CD14-positive monocyte (primary cell): ENCODE measurements at places on chromosomes 13 and 19. TPM values are rescaled to one million over a fixed set of nuclear protein-coding genes. Genes with fewer than 3 reads are reported as not detected.

PSG2 gene
- polyA plus RNA-seq, result not detected

- no peaks in the 10 kb centered on the region for H3K36me3 ChIP-seq
- no peak for DNase-seq
- peaks cover 16% of the 10 kb centered on the region for H3K4me1 ChIP-seq
Measured at GRCh38 chr19:58498316-58499020, 13.3 kb downstream of the SLC27A5 start.

- H3K4me1 ChIP-seq, result peaks cover 19% of the 10 kb centered on the region
- no peak overlapping the region for H3K27ac ChIP-seq
- H3K36me3 ChIP-seq, result no peaks in the 10 kb centered on the region
- no peak for DNase-seq
- no peaks in the 10 kb centered on the region for H3K27me3 ChIP-seq
- H3K4me3 ChIP-seq, result no peak overlapping the region
Measured at GRCh38 chr19:46205183-46205984, 24.2 kb upstream of the IGFL1 start.

SERPINE3 gene
- polyA plus RNA-seq, result not detected

ZSWIM9 gene
- 0.97 TPM for polyA plus RNA-seq

ZNF829 gene
- 0.05 TPM for polyA plus RNA-seq

BEST2 gene
- not detected for polyA plus RNA-seq

DNA sequence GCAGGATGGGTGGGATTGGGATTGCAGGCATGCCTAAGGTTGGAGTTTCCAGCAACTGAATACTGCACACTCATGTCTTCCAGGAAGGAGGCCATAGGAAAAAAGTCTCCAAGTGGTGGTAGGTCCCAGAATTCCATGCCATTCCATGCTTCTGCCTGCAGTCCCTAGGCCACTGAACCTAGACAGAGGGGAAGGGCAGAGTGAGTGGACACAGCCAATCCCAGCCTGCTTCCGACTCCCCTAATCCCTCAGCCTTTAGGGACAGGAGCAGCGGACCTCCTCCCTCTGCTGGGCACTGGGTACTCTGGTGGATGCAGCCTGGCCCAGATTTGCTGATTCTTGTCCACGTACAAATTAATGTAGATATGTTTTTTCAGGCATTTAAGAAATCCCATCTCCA, 17.0 kb downstream of the VSTM2B start:
- no peak overlapping the region for H3K27ac ChIP-seq
- H3K4me1 ChIP-seq, result no peaks in the 10 kb centered on the region
- no peak overlapping the region for H3K4me3 ChIP-seq
- H3K36me3 ChIP-seq, result no peaks in the 10 kb centered on the region
- no peak for DNase-seq

DNA sequence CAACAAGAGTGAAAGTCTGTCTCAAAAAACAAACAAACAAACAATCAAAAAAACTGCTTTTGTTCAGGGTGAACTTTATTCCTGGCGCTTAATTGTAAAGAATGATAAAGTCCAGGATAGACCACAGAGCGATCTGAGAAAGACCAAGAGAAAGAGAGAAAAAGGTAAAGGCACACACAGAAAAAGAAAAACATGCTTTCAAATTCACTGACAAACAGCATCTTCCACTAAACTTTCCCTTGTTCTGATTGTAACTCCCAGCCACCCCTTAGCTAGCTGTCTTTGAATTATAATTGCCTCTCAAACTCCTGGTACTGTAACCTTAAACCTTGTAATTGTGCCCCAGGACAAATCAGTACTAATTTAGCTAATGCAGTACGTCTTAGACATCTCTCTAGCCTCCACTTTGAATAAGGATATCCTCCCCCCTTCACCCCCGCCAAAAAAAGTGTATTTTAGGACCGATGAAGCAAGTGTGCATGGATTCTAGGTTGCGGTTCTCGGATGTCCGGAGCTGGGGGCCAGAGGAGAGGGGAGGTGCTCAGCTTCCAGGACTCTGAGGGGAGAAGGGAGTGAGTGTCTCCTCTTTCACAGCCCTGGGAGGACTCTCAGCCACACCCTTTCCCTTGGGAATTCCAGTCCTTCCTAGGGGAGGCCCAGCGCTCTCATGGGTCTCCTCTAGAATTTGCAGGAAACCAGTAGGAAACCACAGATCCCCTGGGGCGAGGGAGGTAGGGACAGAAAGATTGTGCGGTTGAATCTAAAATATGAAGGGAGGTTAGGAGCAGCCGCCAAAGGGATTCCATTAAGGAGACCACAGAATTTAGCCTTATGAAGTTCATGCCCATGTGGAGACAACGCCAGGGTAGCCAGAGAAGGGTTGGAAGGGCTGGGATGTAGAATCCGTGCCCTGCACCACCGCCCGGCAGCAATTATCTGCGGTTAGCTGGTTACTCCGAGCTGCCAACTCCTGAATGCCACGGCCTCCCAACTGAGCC, 19.7 kb downstream of the ZNF536 start:
- H3K4me1 ChIP-seq, result no peaks in the 10 kb centered on the region
- no peak overlapping the region for H3K27ac ChIP-seq
- no peak for DNase-seq
- H3K4me3 ChIP-seq, result no peak overlapping the region

DNA sequence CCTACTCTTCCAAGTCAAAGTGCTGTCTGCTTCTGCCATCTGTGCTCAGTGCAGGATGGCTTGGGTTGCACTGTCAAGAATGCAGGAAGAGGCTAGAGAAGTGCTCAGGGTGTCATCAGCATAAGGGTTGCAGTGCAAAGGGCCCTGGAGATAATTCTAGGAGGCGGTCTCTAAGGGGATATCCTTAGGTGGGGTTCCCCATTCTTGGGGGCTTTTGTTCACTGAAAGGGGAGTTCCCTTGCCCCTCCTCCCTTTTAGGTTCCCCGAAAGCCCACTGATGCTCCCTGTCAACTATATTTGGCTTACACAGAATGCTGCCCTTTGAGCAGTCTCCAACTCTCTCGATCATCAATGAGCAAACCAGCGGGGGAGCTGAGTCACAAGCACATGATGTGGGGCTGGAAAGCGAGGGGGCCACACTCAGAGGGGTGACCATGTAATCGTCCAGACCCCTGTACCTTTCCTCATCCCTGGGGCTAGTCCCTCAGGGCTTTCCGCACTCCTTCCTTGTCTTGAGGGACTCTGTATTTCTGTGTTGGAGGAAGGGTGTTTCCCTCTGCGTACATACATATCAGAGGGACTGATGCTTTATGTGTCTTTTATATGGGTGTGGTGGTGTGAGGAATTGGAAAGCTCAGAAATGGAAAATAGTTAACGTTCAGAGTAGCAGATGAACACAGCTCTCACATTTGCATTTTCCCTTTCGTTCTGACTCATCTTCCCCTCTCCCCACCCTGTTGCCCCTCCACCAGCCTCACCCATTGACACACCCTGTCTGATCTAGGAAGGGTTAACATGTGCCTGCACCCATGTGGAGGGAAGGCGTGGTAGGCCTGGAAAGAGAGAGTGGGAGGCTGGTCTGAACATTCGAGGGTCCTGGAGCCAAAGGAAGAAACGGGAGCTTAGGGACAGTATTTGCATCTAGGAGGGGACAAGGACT, 6.7 kb downstream of the ZBTB32 start:
- H3K4me3 ChIP-seq, result no peak overlapping the region
- no peak for DNase-seq
- no peak overlapping the region for H3K27ac ChIP-seq
- H3K27me3 ChIP-seq, result no peaks in the 10 kb centered on the region
- H3K4me1 ChIP-seq, result peaks cover 7% of the 10 kb centered on the region

DNA sequence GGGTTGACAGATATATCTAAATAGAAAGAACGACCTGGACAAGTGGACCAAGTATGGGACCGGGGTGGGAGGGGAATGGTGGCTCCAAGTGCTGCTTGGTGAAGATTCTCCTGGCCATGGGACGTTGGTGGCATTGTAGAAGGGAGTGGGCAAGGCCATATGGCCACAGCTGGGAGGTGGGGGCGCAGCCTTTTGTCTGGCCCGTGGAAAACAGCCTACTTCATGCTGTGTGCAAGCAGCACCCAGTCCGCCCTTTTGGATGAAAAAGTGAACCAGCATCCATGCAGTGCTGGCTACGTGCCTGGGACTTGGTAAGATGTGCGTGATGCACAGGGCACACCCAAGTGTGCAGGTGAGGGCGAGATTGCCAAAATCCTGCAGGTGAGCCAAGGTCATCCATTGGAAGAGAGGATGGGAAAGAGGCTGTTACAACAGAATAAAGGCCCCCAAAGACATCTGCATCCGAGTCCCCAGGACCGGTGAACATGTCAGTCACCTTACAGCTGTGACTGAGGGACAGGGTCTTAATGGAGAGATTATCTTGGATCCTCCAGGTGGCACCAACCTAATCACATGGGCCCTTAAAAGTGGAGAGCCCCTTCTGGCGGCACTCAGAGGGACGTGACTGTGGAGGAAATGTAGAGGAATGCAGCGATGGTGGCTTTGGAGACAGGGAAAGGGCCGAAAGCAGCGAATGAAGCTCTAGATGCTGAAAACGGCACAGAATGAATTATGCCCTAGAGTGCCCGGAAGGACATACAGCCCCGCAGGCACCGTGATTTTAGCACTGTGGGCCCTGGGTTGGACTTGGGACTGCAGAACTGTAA, 40.8 kb downstream of the TEX29 start:
- DNase-seq, result no peak
- H3K27ac ChIP-seq, result no peak overlapping the region
- no peaks in the 10 kb centered on the region for H3K4me1 ChIP-seq
- no peaks in the 10 kb centered on the region for H3K36me3 ChIP-seq
- no peak overlapping the region for H3K4me3 ChIP-seq

- no peak overlapping the region for H3K27ac ChIP-seq
- H3K27me3 ChIP-seq, result no peaks in the 10 kb centered on the region
- H3K36me3 ChIP-seq, result peaks cover 9% of the 10 kb centered on the region
- no peaks in the 10 kb centered on the region for H3K4me1 ChIP-seq
- no peak for DNase-seq
Measured at GRCh38 chr13:95822303-95822702, 145.4 kb downstream of the DNAJC3 start.

CALM3 gene
- polyA plus RNA-seq, result 165 TPM

NKPD1 gene
- not detected for polyA plus RNA-seq

TPTE2 gene
- not detected in 2 replicates for polyA plus RNA-seq

GRCh38 chr19:279231-279630, 12.0 kb downstream of the PLPP2 start:
- H3K27me3 ChIP-seq, result peaks cover 7% of the 10 kb centered on the region
- H3K27ac ChIP-seq, result no peak overlapping the region
- no peaks in the 10 kb centered on the region for H3K36me3 ChIP-seq
- no peak overlapping the region for H3K4me3 ChIP-seq
- no peak for DNase-seq

SIGLEC8 gene
- not detected in 2 replicates for polyA plus RNA-seq

DNA sequence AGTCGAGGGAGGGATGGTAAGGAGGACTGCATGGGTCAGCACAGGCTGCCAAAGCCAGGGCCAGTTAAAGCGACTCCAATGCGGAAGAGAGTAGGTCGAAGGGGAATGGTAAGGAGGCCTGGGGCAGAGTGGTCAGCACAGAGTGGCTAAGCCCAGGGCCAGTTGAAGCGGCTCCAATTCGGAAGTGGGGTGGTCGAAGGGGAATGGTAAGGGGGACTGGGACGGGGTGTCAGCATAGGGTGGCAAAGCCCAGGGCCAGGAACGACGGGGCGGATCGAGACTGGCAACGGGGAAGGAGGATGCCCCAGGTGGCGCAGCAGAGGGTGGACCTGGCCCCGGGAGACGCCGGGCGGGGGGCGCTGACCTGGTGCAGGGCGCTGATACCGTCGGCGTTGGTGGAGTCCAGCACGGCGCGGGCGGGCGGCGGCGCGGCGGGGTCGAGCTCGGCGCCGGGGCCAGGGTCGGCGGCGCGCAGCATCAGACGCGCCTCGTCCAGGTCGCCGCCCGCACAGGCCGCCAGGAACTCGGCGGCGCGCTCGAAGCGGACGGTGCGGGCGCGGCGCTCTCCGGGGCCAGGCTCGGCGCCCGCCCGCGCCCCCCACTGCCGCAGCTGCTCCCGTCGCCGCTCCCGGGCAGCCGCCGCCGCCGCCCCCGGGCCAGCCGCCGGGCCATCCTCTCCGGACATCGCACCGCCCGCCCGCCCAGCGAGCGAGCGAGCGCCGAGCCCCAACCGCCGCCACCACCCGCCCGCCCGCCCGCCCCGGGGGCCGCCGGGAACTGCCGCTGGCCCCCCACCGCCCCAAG, at the start of gene PPP1R12C:
Gene PPP1R12C, minus strand, starts transcription at position 779 of the 804 bp plus-strand sequence. Its CDS starts 94 bp downstream, at position 685.
- peak within 1 kb of the TSS; percentile 94 for H3K4me3 ChIP-seq
- H3K36me3 ChIP-seq, result peaks cover 16% of the 10 kb centered on the region
- peak; percentile 30 for DNase-seq
- H3K27me3 ChIP-seq, result no peaks in the 10 kb centered on the region

DAND5 gene
- polyA plus RNA-seq, result not detected

KLK15 gene
- polyA plus RNA-seq, result not detected

DNA sequence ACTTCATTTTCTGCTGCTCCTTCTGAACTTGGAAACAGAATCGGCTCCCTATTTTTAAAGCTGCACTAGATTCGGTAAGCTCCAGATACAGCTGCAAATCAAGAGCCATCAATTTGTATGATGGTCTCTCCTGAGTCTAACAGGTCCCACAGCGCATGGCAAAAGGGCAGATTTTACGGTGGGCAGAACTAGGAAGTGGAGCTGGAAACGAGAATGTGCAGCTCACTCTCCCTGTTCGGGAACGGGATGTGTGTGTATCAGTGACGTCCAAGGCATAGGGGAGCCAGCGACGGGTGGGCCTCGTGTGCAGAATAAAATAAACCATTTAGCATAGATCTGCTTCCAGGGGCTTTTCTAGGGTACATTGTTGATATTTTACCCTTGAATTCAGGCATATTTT, 74.2 kb downstream of the COL4A1 start:
- DNase-seq, result no peak
- H3K4me1 ChIP-seq, result no peaks in the 10 kb centered on the region
- no peak overlapping the region for H3K27ac ChIP-seq
- no peak overlapping the region for H3K4me3 ChIP-seq
- H3K36me3 ChIP-seq, result no peaks in the 10 kb centered on the region
- no peaks in the 10 kb centered on the region for H3K27me3 ChIP-seq

DNA sequence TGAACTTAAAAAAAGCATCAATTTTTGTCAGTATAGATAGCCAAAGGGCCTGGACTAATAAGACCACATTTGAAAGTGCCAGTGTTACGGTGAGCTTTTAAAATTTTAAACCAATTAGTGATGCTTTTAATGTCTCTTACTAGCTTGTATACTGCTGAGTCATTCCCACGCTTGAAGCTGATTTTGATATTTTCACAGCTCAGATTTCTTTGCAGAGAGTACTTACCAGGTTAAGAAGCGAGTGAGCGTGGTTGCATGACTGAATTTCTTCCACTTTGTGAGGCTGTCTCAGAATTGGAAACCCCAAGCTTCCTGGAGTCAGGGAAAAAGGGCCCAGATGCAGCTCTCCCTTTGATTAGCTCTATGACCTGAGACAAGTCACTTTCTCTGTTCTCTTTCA, 74.5 kb upstream of the NBEA start:
- H3K27ac ChIP-seq, result no peak overlapping the region
- DNase-seq, result no peak
- H3K4me1 ChIP-seq, result no peaks in the 10 kb centered on the region
- H3K27me3 ChIP-seq, result no peaks in the 10 kb centered on the region
- H3K4me3 ChIP-seq, result no peak overlapping the region

SMIM44 gene
- polyA plus RNA-seq, result not detected

DNA sequence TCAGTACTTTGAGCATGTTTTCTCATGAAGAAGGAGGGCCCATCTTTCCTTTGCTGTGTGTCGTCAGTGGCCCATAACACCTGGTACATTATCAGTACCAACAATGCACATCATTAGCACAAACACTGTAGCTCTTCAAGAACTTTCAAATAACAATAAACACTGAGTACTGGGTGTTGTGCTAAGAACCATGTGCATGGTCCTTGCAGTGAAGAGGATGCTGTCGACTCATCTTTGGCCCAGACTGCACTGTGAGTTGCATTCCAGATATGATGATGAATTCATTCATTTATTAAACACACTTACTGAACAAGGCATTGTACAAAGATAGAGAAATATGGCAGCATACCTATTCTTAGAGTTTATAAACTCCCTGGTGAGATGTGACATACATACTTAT, 55.8 kb downstream of the FLT3 start:
- H3K27ac ChIP-seq, result no peak overlapping the region
- no peak for DNase-seq
- H3K36me3 ChIP-seq, result no peaks in the 10 kb centered on the region
- H3K4me3 ChIP-seq, result no peak overlapping the region
- H3K27me3 ChIP-seq, result no peaks in the 10 kb centered on the region
